Right ventricle myocardium inferior (tissue), 1 donor: ENCODE measurements at places on chromosomes 12 and 14.
A peak's percentile ranks its signal among the peaks of the same experiment; 100 is the strongest.

GRCh38 chr12:1287446-1287975 lies 296.5 kb downstream of the ERC1 start:
- no peak for DNase-seq

DNA sequence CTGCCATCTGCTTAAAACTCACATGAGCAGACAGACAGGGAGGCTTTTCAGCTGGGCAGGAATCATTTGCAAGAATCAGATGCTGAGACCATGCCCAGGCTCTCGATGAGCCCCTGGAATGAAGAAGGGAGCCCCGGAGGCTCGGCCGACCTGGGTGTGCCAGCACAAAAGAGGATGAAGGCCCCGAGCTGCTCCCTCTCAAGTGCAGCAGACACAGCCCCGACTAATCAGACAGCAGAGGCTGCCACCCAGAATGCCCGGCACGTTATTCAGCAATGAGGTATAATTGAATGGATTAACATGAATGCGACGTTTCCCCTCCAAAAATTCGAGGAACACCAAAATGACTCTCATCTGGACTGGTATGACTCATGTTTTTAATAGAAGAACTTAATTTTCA lies 58.9 kb downstream of the BCL11B start:
- DNase-seq, result peak; percentile 39

DNA sequence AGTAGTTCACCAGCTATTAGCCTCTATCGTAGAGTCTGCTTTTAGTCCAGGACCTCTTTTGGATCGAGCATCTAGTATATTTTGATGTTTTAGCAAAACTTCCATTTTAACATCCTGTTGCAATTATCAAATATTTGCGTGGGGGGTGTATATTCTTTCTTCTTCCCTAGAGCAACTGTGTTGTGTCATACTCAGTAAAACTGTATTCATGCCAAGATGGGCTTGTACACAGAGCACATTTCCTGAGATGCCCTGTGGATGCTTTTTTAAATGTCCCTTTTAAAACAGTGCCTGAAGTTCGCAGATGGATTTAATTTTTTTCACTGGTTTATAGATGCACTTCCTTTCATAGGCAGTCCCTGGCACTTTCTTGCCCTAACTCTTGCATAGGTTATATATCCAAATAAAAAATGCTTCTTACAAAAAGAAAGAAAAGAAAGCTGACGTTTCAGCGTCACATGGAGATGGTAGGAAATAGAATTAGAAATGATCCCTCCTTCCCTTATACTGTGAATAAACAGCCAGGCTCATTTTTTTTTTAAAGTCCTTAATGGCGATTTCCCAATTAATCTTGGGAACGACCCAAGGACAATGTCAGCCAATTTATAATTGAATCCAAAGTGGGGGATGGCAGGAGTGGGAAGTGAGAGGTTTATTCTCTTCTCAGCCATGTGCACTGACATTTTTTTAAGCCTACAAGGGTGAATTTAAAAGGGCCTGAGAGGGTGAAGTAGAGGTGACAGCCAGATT lies 247.0 kb downstream of the SLC41A2 start:
- DNase-seq, result no peak

GRCh38 chr14:52951681-52952554 lies 1.1 kb upstream of the FERMT2 start:
- DNase-seq, result no peak

DNA sequence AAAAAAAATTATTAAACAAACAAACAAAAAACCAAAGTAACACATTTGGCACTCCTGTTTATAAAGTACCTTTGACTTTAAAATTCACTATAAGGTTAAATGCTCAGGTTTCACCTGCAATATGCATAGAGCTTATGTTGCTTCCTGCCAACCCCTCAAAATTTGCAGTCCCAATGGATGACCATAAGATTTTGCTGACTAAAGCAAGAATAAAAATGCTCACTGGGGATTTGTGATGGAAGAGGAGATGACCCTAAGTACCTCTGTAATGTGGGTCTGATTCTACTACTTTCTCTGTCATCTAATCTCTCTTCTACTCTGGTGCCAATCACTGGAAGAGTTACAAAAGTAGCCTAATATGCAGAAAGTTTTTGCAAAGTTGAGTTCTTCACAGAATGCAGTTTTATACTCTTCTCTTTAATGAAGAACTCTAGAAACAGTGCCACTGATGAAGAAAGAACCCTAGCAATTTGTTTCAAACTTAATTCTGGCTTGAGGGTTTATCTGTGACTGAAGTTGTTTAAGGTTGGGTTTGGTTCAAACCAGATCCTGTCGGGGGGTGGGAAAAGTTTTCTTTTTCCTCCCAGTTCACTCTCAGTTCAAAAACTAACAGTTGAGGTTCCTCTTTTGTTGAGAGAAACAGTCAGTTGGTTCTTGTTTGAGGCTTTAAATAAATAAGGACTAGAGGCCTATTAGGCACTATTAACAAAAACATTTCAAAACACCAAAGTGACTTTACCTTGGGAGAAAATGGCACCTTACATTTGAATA lies 10.9 kb downstream of the WASHC3 start:
- DNase-seq, result no peak

GRCh38 chr12:96057986-96058553 lies 22.7 kb upstream of the LTA4H start:
- no peak for DNase-seq

DNA sequence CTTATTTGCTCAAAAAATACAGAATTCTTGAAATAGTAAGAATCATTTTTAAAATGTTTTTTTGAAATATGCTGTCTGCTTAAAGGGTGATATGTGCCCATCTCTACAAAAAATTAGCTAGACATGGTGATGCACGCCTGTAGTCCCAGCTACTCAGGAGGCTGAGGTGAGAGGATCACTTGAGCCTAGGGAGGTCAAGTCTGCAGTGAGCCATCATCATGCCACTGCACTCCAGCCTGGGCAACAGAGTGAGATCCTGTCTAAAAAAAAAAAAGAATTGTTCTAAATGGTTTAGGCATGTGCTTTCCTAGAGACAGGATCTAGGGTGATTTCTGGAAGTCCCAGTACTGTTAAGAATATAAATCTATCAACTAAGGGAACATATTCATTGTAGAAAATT lies 75.6 kb upstream of the HECTD1 start:
- DNase-seq, result no peak

DNA sequence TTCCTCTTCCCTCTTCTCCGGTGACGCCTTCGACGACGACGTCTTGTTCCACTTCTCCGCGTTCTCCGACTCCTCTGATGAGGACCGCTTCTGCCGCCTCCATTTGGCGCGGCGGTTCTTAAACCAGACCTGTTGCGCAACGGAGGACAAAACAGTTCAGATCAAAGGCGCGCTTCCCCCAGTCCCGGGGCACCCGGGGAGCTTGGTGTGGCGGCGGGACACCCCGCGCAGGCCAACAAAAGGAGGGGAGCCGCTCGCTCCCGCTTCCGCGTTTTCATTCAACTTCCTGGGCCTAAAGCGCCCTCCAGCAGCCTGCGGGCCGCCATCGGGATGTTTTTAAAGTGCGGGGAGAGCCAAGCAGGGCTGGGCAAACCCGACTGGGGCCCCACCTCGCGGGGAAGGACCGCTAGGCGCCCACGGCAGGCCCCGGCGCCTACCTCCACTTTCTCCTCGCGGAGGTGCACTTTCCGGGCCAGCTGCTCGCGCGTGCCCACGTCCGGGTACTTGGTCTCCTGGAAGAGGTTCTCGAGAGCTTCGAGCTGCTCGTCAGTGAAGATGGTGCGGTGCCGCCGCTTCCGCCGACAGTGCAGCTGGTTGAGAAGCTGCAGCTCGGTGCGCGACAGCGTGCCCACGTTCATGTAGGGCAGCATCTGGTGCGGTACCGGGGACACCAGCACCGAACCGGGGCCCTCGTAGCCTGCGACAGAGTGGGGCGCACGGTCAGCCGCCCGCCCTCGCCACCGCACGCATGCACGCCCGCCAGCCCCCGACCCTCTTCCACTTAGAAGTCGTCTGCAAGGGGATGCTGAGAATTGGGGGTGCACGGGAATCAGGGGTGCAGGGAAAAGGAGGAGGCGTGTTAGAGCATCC lies 1.2 kb downstream of the GSC start:
- DNase-seq, result no peak

- peak; percentile 87 for DNase-seq
Observed at GRCh38 chr12:108950991-108951739, 69.7 kb downstream of the SVOP start.

DNA sequence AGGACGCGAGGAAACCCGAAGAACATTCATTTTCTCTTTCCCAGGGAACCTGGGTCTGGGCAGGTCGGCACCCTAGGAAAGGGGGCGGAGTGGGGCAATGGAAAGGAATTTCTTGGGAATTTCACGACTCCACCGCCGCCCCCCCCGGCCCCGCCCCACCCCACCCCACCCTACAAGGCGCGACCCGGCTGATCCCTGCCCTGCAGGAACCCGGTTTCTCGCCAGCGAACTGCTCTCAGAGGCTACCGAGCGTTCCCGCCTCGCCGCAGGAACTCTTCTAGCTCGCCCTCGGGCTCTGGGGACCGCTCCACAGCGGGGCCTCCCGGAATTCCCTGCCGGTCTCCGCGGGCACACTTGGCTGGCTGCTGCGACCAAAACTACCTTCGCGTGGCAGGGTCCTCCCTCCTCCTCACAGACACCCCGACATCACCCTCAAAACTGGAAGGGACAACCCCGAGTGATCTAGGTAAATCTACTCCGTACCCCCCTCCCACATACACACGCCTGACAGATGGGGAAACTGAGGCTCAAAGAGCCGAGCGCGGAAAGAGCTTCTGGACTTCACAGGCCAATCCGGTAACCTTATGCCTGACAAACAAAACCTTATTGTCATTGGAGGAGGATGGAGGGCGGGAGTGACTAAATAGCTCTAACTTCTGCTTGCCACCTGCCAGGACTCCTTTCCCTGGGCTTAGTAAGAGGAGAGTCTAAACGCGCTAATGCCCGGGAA lies 785 bp upstream of the ACTN1 start:
- DNase-seq, result peak; percentile 82

DNA sequence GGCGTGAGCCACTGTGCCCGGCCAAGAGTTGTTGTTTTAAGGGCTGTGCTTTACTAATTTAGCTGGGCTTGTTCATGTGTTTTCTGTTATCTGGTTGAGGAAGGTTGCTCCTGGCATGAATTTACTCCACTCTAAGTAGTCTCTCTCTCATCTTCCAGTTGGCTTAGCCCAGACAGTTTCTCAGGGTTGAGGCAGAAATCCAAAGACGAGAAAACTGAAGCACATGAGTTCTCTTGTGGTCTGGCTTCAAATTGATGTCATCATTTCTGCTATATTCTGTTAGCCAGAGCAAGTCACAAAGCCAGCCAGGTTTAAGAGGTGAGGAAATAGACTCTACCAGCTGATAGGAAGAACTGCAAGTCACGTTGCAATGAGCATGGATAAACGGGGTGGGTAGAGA lies 57.9 kb downstream of the E2F7 start:
- DNase-seq, result no peak

- no peak for DNase-seq
Observed at GRCh38 chr14:24258548-24259265, 4.3 kb downstream of the TGM1 start.

GRCh38 chr14:96180043-96180874 lies 24.4 kb upstream of the BDKRB2 start:
- no peak for DNase-seq

DNA sequence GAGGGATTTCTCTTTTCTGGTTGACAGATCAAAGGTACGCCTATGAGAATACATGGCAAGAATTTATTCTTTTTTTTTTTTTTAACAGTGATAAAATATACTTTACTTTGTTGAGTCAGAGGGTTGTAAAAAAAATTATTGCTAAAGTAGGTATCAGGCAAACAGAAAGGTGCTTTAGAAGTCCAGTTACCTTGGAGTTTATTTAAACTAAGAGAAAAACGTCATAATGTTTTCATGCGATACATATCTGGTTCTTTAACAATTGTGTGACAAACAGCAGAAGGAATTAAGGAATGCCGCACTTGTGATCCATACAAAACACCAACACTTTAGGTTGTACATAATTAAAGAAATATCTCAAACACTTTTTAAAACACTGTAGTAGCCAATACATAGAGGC lies 94.2 kb downstream of the BORCS5 start:
- no peak for DNase-seq

GRCh38 chr12:27400856-27401354 lies 45.6 kb upstream of the SMCO2 start:
- DNase-seq, result no peak

DNA sequence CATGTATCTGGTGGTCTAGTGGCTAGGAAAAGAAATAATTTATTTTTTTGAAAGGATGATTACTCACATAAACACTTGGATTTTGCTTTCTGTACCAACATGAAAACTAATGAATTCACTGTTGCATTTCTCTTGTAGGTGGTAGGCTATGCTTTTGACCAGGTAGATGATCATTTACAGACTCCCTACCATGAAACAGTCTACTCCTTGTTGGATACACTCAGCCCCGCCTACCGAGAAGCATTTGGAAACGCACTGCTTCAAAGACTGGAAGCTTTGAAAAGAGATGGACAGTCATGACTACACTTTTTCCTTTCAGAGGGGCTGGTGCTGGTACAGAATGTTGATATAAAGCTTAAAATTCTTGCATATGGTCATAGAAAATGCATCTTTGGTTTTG lies 6.5 kb upstream of the AK7 start:
- no peak for DNase-seq

- DNase-seq, result no peak
Observed at GRCh38 chr12:24561411-24561871, 387.5 kb downstream of the BCAT1 start.

GRCh38 chr12:56469007-56469930 lies 891 bp downstream of the SPRYD4 start:
- no peak for DNase-seq

- no peak for DNase-seq
Observed at GRCh38 chr14:51627313-51627712, 24.4 kb upstream of the FRMD6 start.

GRCh38 chr12:132729541-132730320 lies 19.1 kb downstream of the PGAM5 start:
- DNase-seq, result no peak

DNA sequence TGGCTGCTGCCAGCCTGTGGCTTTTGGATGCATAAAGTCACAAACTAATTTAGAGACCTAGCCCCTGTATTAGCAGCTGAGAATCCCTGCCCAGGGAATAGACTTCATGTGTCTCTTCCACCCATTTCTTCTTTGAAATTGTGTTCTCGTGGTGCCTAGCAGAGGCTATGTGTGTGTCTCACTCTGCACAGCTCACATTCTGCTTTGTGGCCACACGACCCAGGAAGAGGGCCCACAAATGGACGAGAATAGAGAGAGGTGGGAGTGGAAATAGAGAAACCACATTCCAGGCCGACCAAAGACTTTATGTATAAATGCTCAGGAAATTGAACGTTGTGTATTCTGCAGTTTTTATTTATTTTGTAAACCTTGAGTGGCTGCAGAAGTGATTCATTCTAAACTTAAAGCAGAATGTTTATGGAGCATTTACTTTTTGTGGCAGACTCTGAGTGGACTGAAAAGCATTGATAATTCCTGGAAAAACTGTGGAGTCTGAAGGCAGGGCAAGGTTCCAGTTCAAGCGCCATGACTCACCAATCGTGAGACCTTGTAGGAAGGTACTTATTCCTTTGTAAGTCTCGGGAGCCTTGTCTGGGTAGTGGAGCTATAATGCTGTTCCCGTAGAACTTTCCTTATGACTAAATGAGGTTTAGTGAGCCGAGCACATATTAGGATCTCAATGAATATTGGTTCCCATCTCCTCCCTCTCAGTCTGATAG lies 9.1 kb downstream of the B4GALNT3 start:
- DNase-seq, result no peak

- DNase-seq, result no peak
Observed at GRCh38 chr12:125873016-125873415, 807.8 kb downstream of the AACS start.

GRCh38 chr12:53990311-53991076 lies 5.5 kb downstream of the HOXC10 start:
- DNase-seq, result no peak
